ENCODE measurements at places on chromosomes 2 and 18.

GRCh38 chr18:43271593-43272432, 5.5 kb downstream of the SYT4 start:
- no peak for DNase-seq

DNA sequence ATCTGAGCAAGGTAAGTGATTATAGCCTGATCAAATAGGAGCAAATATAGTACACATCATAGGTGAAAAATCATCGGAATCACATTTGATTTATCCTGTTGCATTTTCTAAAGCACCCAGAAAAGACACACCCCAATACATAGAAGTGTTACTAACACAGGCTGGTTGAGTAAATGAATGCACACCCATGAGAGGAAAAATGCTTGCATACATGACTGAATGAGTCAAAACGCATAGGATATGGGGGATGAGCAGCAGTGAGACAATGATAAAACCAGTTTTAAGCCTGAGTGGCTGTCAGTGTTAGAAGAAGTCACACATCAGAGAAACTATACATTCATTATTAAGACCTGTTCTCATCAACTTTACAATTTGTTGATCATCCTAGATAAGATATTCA, 449.6 kb upstream of the CDH20 start:
- DNase-seq, result no peak

- DNase-seq, result no peak
Observed at GRCh38 chr2:226429476-226429875, 370.1 kb downstream of the IRS1 start.

- no peak for DNase-seq
Observed at GRCh38 chr2:64922482-64923384, 66.5 kb upstream of the SLC1A4 start.

GRCh38 chr18:34661464-34662087, 48.5 kb upstream of the DTNA start:
- DNase-seq, result no peak

GRCh38 chr2:39595116-39595515, 70.6 kb upstream of the TMEM178A start:
- DNase-seq, result no peak

- no peak for DNase-seq
Observed at GRCh38 chr2:11177871-11178690, 22.8 kb downstream of the SLC66A3 start.
